M059J (cell line): ENCODE measurements at places on chromosomes 11 and 22. TPM values are rescaled to one million over a fixed set of nuclear protein-coding genes. Genes with fewer than 3 reads are reported as not detected.

- DNase-seq: no peak
Measured at GRCh38 chr11:2746401-2747247, 46.8 kb upstream of the KCNQ1OT1 start.

GRCh38 chr11:62501432-62501891 lies 45.1 kb downstream of the AHNAK start:
- peak; percentile 51 for DNase-seq

DNA sequence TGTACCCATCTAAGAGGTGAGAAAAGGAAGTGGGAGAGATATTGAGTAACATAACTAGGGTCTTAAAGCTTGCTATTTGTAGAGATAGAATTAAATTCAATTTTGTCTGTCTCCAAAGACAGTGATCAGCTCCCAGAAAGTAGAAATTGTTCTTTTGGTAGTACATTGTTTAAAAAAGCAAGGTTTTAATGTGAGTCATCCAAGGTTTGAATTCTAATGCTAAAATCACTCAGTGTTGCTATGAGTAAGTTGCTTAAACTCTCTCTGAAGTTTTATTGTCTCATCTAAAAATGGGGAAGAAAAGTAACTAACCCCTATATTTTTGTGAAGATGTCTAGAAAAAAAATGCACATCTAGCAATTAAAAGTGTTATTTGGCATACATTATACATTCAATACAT lies 1004.5 kb upstream of the CCDC90B start:
- DNase-seq: peak; percentile 20

- DNase-seq: peak; percentile 4
Measured at GRCh38 chr11:119783466-119784400, 54.7 kb upstream of the NECTIN1 start.

GRCh38 chr11:2263071-2263565 lies 7.3 kb downstream of the ASCL2 start:
- DNase-seq: no peak

The ANO9 gene
- 0.20 TPM in 1 of 2 replicates, not detected in the other for total RNA-seq

The FAM180B gene
- not detected in 2 replicates for total RNA-seq
